Liver (tissue), 10 donors: ENCODE measurements at places on chromosomes 5 and 9. TPM values are rescaled to one million over a fixed set of nuclear protein-coding genes. Genes with fewer than 3 reads are reported as not detected.

DNA sequence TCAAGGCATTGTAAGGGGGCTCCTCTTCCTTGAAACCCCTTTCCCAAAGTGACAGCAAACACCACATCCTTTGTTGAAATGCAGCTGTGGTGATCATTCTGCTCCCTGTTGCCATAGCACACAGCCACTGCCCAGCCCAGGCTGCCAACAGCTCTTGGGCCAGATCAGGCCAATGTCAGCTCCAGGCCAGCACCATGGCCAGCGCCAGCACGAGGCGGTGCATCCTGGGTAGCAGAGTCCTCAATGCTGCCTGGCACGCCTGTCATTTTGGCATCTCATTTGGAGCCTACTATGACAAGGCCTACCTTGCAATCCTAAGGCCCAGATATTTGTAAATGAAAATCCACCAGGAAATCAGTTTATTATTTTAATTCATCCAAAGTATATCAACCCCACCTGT is 390.6 kb downstream of the DNAH5 start:
- DNase-seq = no peak

- no peak for DNase-seq
These were observed 1045.6 kb upstream of the WWC1 start for GRCh38 chr5:167245868-167246267.

GRCh38 chr5:138366632-138367382 is 14.3 kb downstream of the KDM3B start:
- no peak for DNase-seq

GRCh38 chr9:96487949-96488348 is 38.0 kb downstream of the HABP4 start:
- DNase-seq = no peak

DNA sequence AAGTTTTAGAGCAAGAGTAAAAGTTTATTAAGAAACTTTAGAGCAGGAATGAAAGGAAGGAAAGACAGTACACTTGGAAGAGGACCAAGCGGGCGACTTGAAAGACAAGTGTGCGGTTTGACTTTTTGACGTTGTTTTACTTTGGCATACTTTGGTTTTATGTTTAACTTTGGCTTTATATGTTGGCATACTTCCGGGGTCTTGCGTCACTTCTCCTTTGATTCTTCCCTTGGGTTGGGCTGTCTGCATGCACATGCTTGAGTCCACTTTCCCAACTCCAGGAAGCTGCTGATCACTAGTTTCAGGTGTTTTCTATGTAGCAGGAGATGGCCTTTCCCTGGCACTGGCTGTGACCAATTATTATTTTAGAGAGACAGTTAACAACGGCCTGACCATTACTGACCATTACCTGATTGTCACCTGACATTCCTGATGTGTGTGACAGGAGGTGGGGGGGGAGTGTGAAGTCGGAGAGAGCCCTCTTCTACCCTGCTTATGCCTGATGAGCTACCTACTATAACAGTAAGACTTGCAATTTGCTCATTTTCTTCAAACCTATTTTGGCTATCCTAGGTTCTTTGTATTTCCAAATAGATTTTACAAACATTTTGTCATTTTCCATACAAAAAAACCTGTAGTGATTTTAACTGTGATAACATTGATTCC is 45.5 kb downstream of the TNFSF8 start:
- no peak for DNase-seq

GRCh38 chr5:38968665-38969064 is 105.5 kb downstream of the RICTOR start:
- no peak for DNase-seq

GRCh38 chr9:109242014-109242413 is 75.0 kb upstream of the FRRS1L start:
- DNase-seq = no peak

- DNase-seq = no peak
These were observed 56.1 kb downstream of the UBAP2 start for GRCh38 chr9:33992632-33993031.

- no peak for DNase-seq
These were observed 27.8 kb downstream of the LARP1 start for GRCh38 chr5:154782812-154783592.

DNA sequence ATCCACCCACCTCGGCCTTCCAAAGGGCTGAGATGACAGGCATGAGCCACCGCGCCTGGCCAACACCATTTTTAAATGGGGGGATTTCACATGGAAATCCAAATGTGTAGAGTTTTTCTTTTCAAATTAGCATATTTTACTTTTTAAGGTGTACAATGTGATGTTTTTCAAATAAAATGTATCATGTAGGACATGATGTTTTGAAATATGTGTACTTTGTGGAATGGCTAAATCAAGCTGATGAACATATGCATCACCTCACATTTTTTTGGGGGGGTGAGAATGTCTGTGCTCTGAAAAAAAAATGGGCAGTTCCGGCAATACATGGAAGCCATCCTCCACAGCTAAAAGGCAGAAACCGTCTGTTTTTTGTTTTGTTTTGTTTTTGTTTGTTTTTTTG is 3.4 kb upstream of the FAF2 start:
- no peak for DNase-seq

GRCh38 chr9:136494531-136495215 is 11.8 kb upstream of the SEC16A start:
- DNase-seq = no peak

The SLC6A19 gene
- 0.17 TPM for polyA plus RNA-seq

The PANK3 gene
- polyA plus RNA-seq = 10.9 TPM

The FAM81B gene
- not detected for polyA plus RNA-seq

The SLC45A2 gene
- polyA plus RNA-seq = 0.01 TPM

The PCDHGC4 gene
- not detected for polyA plus RNA-seq

The MAPK9 gene
- polyA plus RNA-seq = 3.8 TPM

The GLRA1 gene
- polyA plus RNA-seq = not detected

The CARTPT gene
- polyA plus RNA-seq = not detected

The SLCO6A1 gene
- polyA plus RNA-seq = not detected

The ALDH1A1 gene
- 433 TPM for polyA plus RNA-seq
